ENCODE measurements at places on chromosomes 16 and 17.

- no peak for DNase-seq
Observed at GRCh38 chr17:73802314-73802713, 158.1 kb upstream of the SDK2 start.

GRCh38 chr16:31480851-31481536, 1.9 kb upstream of the SLC5A2 start:
- no peak for DNase-seq

DNA sequence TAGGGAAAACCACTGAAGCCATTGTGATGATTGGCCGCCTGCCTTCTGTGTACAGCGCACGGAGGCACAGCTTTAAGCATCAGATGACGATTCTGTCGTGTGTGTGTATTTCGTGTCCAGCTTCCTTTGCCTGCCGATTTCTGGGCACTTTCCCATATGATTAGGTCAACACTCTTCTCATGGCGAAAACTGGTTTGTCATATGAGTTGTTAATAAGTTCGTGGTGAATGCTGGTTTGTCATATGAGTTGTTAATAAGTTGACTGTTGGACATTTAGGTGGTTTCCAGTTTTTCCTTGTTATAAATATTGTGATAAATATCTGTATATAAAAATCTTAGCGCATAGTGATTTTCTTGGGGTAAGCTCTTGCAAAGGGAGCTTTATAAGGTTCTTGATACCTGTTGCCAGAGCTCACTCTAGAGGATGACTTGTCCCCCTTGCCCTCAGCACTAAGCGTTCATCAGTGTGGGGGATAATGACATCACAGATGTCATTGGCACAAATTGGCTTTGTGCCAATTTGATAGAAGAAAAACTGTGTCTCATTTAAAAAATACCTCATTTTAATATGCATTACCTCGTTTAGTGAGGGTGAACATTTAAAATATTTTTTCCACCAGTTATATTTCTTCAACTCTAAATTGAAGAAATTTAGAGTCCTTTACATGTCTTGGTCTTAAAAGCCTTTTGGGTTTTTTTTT, 40.0 kb downstream of the PGS1 start:
- DNase-seq, result no peak

DNA sequence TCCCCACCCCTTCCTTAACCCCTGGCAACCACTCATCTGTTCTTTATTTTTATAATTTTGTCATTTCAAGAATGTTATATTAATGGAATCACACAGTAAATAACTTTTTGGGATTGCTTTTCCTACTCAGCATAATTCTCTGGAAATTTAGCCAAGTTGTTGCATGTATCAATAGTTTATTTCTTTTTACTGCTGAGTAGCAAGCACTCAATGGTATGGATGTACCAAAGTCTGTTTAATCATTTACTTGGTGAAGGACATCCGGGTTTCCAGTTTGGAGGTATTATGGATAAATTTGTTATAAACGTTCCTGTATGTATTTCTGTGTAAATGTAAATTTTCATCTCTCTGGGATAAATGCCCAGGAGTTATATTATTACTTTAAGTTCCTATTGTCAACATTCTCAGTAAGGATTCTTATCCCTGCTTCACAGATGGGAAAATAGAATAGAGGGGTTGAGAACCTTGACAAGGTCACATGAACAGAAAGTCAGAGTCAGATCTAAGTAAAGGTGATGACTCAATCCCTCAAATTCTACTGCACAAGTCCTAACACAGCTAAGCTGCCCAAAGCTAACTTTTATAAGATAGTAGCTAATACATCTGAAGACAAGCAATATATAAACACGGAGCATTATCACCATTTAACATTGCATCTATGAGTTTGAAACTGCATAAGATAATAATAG, 62.4 kb upstream of the MTMR4 start:
- DNase-seq, result no peak

DNA sequence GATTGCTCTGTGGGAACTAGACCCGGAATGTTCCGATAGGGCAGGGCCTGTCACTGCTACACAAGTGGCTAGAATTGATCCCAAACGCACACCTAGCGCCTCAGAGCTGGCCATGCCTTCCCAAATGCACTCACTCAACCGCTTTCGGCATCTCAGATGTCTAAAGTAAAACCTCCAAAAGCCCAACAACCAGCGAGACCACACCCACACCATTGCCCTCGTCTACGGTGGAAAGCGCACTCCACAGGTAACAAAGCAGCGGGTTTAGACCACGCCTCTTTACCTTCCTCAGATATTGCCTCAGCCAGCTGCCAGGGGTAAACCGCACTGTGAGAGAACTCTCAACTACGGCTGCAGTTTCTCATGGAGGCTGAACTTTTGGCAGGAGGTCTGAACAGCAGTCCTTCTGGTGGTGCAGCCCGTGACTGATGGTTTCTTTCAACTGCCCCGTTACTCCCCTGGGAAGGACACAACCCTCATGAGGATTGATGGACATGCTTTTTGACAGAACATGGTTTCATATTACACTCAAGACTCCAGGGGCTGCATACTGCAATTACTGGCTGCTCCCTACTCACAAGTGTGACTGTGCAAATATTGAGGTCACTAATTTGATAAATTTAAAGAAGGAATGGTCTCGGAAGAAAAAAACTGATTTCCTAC, 34.5 kb downstream of the USP7 start:
- no peak for DNase-seq

- no peak for DNase-seq
Observed at GRCh38 chr17:1029922-1030644, 33.2 kb downstream of the TIMM22 start.

- no peak for DNase-seq
Observed at GRCh38 chr17:77211681-77212080, 70.9 kb downstream of the SEC14L1 start.

DNA sequence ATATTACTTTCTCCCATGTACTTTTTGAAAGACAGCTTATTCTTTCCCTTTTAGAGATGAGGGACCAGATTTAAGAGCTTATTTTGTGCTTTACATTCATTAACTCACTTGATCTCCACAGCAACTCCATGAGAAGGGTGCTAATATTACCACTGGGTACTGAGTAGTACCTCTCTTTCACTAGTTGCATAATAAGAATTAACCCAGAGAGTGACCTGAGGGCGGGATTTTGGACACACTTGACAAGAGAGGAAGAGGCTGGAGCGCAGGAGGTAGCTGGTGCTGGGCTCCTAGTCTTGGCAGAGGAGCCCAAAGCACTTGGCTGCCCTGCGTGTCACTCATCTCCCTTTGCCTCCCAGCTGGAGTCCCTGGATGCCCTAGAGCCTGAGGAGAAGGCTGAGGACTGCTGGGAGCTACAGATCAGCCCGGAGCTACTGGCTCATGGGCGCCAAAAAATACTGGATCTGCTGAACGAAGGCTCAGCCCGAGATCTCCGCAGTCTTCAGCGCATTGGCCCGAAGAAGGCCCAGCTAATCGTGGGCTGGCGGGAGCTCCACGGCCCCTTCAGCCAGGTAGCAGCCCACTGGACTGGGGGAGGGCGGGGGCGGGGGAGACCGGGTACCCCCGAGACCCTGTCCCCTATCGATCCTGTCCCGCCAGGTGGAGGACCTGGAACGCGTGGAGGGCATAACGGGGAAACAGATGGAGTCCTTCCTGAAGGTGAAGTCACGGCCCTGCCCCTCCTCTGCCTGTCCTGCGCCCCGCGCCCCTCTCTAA, 1.7 kb upstream of the MAZ start:
- no peak for DNase-seq

DNA sequence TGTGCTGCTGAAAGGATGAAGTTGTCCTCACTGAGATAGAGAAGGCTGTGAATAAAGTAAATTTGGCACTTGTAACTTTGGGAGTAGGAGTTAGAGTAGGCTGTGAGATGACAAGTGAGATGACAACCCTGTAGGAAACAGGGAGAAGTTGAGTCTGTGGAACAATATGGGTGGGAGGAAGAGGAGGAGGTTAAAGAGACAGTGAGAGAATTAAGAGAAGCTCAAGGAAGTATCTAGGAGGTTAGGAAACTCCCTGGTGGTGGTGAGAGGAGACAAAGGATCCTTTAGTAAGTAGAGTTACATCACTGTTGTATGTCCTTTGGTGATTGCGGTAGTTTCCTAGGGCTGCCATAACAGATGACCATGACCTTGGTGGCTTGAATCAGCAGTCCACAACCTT, 10.7 kb upstream of the HSD17B2 start:
- DNase-seq, result no peak

- no peak for DNase-seq
Observed at GRCh38 chr17:63140255-63140654, 174.2 kb downstream of the TANC2 start.

DNA sequence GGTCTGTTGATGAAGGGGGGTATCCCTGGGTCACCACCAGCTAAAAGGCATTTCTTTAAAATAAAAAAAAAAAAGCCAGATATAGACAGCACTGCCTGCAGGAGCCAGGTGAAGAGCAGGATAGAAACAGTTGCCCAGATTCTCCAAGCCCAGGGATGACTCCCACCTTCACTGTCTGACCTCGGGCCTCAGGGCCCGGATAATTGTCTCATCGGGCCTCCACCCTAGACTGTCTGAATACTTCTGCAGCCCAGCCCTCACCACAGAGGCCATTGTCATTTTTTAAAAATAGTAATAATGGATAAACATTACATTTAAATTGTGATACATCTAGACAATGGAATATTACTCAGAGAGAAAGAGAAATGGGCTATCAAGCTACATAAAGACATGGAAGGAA, 92.8 kb upstream of the TNRC6C start:
- DNase-seq, result no peak

DNA sequence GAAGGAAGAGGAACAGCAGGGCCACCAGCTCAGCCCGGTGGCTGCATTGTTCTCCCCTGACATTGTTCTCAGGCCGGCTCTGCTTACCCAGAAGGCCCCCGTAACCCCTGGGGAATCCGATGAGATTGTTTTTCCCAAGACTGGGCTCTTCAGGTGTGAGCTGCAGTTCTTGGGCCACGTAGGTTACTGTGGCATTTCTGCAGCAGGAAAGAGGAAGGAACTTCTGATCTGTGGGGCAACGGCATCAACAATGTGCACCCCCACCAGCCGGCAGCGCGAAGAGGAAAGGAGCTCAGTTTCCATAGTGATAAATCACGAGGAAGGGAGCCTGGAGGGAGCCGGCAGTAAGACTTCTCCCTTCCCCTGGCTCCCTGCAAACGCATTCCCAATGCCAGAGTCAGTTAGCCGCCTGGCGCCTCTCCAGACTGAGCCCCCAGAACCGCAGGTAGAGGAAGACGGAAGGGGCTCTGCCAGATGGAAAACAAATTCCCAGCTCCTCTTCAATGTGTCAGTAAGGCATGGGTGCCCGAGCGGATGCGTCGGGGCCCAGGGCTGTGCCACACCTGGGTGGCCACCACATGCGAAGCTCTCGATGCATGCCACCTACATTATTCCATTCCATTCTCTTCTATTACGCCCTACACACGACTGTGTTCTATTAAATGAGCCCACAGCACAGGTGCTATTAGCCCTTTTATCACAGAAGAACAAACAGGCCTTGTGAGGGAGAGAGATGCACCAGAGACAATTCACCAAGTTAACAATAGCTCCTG, 21.5 kb upstream of the PECAM1 start:
- peak; percentile 28 for DNase-seq

DNA sequence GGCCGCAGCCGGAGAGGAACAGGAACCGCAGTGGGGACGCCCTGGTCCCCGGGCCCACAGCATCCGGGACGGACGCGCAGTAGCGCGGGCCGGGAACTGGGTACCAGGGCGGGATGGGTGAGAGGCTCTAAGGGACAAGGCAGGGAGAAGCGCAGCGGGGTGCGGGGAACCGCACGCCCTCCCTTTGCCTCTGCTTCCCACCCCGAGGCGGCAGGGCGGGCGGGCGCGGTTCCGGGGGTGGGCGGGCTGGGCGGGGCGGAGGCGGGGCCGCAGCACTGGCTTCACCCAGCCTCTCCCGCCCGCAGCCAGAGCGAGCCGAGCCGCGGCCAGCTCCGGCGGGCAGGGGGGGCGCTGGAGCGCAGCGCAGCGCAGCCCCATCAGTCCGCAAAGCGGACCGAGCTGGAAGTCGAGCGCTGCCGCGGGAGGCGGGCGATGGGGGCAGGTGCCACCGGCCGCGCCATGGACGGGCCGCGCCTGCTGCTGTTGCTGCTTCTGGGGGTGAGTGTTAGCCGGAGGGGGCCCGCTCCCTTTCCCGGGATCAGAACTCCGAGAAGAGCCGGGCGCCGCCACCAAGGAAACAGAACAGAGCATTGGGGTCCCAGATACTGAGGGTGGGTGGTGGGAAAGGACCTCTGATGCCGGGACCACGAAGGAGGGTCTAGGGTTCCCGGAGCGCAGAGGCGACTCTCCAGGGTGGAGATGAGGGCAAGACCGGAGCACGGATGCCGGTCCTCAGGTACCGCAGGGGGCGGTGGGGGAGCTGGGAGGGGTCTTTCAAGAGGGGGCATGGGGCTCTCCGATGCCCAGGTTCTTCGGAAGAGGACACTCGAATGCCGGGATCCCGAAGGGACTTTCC, at the start of gene NGFR:
NGFR (plus strand) TSS at position 308 of the 856 bp plus-strand sequence; CDS start at position 433, 125 bp downstream.
- DNase-seq, result peak; percentile 83

- peak; percentile 86 for DNase-seq
Observed at GRCh38 chr17:55769625-55770000, 18.8 kb downstream of the PCTP start.

DNA sequence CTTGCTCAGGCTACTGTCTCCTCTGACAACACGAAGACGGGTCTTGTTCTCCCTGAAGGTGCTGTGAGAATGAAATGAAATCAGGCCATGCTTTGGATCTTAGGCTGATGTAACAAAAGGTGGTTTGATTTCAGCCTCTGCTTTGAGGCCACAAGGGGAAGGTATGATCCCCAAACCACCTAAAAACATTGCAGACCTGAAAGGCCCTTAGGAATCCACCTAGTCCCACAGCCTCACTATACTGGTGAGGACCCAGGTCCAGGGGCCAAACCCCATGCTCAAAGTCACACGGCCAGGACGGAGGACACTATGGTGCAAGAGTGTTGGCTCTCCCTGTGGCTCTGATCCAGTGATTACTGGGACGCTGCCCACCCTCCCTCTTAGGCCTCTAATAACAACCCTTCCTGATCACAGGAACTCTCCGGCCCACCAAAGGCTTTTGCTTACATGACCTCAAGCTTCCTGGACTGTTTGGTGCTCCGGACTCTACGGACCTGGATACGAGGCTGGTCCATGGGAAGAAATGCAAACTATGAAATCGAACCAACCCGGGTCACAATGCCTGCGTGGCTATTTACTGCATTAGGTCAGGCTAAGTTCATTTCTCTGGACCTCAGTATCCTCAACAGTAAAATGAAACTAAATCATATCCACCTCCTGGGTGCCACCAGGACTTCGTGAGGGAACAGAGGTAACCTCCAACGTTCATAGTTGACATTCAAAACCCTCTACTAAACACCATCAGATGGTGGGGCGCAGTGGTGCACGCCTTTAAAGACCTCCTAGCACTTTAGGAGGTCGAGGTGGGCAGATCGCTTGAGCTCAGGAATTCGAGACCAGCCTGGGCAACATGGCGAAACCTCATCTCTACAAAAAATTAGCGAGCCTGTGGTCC, 1.5 kb downstream of the TRIM25 start:
- peak; percentile 57 for DNase-seq

- DNase-seq, result peak; percentile 96
Observed at GRCh38 chr17:38900978-38901656, 24.3 kb upstream of the LASP1NB start.

- DNase-seq, result no peak
Observed at GRCh38 chr17:62051053-62051452, 14.0 kb downstream of the MED13 start.
